ENCODE measurements at places on chromosomes 16 and 17.

GRCh38 chr16:79329166-79329521 is 271.4 kb downstream of the MAF start:
- no peak for DNase-seq

- DNase-seq, result no peak
Observed at GRCh38 chr16:22318690-22319358, 21.6 kb downstream of the POLR3E start.

DNA sequence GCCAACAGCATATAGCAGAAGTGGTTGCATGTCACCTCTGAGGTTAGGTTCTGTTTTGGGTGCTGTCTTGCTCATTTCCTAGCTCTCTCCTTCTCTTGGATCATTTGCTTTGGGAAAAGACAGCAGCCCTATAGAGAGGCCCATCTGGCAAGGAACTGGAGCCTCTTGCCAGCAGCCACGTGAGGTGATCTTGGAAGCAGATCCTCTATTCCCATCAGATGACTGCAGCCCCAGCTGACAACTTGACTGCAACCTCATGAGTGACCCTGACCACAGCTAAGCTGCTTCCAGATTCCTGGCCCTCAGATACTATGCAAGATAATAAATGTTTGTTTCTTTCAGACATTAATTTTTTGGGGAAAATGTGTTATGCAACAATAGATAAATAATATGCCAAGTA is 213.3 kb upstream of the HS3ST4 start:
- DNase-seq, result no peak

- no peak for DNase-seq
Observed at GRCh38 chr17:65914784-65915342, 277.1 kb downstream of the CEP112 start.

- DNase-seq, result no peak
Observed at GRCh38 chr16:678858-679813, 1.1 kb upstream of the STUB1 start.

GRCh38 chr16:55045756-55046460 is 115.2 kb downstream of the IRX5 start:
- DNase-seq, result no peak

- DNase-seq, result peak; percentile 77
Observed at GRCh38 chr17:76700617-76701470, 9.9 kb downstream of the MXRA7 start.

DNA sequence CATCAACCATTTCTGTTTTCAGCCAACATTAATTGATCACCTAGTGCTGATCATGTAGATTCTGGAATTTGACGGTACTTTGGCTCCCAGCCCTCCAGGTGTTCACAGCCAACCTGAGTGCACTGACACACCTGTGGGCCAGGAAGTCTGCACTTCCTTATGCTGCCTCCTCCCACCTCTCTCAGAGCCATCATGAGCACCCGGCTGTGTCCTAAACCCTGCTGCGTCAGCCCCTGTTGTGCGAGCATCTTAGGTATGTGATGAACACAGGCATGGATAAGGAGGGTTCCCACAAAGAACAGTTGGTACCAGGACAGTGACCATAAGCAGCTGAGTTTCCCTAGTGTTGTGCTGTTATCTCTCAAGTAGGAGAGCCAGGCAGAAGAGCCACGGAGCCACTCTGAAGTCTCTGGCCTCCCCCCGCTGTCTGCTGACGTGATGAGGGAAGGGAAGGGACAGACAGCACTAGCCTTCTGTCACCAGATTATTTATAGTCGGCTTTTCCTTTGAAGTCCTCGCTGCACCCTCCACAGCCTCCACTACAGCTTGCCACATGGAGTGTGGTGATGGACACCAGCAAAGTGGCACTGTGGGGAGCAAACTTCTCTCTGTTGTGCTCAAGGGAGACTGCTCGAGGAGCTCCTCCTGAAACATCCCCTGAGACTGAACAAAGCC is 162.8 kb upstream of the ANKFN1 start:
- DNase-seq, result no peak

DNA sequence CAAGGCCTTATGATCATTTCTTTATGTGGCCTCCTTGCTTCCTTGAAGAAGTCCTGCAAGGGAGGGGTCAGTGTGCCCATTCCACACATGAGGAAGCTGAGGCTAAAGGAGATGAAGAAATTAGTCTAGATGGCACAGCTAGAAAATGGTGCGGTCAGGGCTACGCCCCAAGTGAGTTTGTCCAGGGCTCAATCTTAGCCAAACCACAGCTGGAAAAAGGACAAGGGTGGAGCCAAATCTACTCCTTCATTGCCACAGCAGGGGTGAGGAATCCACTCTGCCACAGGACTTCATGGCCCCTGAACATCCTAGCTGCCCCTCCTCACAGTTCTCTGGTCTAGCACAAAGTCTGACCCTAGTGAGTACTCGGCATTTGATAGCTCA is 16.2 kb downstream of the BEAN1 start:
- DNase-seq, result no peak

DNA sequence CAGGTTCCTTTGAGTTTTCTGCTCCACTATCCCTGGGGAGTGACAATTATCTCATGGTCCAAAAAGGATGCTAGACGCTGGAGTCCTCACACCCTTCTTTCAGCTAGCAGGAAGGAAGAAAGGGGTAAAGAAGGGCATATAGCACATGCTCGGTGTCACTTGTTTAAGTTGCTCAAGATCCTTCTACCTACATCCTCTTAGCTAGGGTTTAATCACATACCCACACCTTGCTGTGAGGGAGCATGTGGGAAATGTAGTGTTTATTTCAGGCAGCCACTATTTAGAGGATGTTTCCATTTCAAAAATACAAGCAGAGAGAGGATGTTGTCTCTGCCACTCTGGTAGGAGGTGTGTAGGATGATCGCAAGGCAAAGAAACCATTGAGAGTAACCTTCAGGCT is 4.5 kb downstream of the PRKCB start:
- DNase-seq, result no peak

DNA sequence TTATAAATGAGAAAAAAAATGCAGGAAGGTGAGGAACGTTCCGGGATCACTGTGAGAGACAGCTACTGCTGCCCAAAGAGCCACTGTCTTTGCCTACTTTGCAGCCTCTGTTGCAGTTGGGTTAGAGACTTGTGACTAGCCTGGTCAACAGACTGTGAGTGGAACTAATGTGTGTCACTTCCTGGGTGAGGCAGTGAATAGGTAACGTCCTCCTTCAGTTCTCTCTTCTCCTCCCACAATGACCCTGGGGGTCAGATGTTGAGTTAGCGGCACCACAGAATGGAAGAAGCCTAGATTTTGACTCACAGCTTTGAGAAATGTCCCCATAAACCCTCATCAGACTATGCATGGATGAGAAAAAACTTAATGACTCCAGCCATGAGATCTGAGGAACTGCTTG is 5.2 kb downstream of the C16orf46 start:
- no peak for DNase-seq

GRCh38 chr17:63542942-63543821 is 7.1 kb upstream of the DCAF7 start:
- no peak for DNase-seq

- DNase-seq, result peak; percentile 80
Observed at GRCh38 chr17:40072040-40072734, 9.4 kb downstream of the THRA start.

DNA sequence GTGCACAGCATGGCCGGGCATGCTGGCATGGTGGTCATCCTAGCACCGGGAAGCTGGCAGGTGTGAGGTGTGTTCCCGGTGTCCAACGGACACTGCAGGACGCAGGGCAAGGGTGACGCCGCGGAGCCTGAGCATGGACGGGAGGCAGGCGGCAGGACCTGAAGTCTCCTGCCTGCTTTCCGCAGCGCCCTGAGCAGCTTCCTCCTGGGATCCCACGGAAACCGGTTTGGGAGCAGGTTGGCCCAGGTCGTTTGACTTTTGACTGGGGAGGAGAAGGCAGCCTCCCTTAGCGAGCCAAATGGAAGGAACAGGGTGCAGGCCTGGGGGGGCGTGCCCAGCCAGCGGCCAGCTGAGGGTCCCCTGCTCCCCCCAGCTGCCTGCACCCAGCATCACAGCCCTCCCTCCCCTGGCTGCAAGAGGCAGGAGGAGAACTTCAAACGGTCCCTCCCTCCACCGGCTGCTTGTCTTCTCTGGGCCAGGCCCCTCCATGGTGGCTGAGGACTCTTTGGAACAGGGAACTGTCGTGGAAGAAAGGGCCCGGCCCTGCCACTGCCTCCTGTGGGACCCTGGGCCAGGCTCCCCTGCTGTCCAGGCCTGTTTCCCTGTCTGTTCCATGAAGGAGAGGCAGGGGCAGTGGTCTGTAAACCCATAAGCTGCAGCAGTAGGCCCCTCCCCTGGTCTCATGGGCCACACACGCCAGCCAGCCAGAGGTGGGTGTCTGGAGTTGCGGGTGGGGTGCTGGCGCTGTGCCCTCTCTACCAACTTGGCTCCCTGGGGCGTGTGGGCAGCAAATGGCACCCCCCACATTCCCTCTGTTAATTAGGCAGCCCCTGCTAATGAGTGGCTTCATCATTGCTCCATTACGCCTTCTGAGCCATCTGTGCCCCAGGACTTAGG is 7.8 kb upstream of the ADGRG1 start:
- peak; percentile 82 for DNase-seq

- DNase-seq, result no peak
Observed at GRCh38 chr17:80786470-80786869, 205.2 kb upstream of the CHMP6 start.

- DNase-seq, result no peak
Observed at GRCh38 chr17:76573096-76573495, 12.6 kb downstream of the ST6GALNAC2 start.

GRCh38 chr17:2081564-2081963 is 26.7 kb downstream of the HIC1 start:
- no peak for DNase-seq

DNA sequence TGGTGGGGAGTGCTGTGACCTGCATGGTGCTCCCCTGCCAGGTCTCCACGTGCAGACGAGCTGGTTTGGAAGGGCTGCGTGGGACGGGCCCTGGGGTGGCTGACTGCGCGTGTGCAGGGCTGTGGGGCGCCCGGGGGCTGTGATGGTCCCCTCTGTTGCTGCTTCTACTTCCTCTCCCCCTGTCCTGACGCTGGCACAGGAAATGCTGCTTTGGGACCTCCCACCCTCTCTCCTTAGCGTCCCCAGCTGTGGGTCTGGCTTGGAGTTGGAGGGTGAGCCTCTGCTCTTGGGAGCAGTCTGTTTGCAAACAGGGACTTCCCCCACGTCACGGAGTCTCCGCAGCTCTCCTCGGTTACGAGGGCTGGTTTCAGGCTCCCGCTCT is 35.2 kb downstream of the TSC2 start:
- no peak for DNase-seq
